ENCODE measurements at places on chromosomes 5 and 9.

GRCh38 chr5:96016216-96016615 lies 54.6 kb upstream of the ELL2 start:
- DNase-seq, result no peak

DNA sequence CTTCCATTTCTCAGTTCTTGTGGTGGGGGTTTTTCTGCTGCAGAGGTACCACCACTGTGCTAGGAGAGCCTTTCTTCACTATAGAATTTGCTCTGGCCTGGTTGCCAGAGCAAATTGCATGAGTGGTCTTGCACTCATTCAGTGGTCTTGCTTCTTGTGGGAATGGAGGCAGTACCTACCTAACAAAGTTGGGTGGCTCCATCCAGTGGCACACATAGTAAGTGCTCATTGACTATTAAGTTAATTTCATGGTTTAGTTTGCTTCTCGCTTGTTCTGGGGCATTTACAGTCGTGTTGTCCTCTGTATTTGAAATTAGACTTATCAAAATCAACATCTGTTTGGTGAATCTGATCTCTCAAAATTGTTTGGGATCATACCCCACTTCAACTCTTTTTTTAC lies 23.0 kb downstream of the SLC28A3 start:
- DNase-seq, result no peak

DNA sequence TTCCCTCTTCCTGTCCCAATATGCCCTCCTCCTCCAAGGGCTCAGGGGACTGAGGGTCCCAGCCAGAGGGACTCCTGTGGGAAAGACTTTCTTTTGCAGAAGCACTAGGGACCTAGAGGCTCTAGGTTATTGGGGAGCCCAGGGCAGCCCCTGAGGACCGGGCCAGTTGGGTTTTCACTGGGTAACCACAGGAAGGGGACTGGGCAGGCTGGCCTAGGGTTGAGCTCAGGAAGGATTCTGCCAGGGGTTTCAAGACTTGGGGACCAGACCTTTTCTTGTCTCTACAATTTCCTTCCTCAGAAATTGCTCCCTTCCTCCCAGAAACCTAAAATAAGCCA lies 24.4 kb upstream of the HMCN2 start:
- no peak for DNase-seq

- DNase-seq, result peak; percentile 74
Measured at GRCh38 chr9:2465921-2466460, 155.6 kb upstream of the VLDLR start.

DNA sequence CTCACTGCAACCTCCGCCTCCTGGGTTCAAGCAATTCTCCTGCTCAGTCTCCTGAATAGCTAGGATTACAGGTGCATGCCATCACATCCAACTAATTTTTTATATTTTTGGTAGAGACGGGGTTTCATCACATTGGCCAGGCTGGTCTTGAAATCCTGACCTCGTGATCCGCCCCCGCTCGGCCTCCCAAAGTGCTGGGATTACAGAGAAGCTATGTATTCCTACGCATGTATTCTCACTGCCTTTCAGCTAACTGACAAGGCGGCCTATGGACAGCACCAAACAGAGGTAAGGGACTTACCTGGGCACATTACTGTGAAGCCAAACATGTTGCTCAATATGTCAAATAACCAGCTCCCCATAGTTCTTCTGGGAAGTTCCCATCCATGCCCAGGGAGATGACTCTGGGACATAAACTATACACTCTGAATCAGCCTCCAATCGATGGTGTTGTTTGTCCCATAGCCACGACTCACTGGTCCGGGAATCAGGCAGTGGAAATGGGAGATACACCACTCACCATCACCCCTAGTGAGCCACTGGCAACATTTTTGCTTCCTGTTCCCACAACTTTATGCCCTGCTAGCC lies 114.6 kb downstream of the SYK start:
- no peak for DNase-seq

DNA sequence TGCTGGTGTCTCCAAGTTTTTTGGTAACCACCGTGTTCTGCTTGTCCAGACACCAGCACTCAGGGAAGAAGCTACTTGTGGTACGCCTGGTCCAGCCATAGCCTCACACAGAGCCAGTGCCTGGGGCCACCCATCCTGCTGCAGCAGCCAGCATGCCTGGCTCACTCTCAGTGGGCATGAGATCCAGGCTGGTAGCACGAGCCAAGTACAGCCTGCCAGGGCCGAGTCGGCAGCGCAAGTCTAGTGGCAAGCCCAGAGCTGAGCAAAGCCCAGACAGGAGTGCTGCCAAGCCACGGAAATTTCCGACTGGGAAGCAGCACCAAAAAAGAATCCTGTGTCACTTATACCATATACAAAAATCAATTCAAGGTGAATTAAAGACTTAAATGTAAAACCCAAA lies 36.3 kb upstream of the FBXL17 start:
- no peak for DNase-seq

- no peak for DNase-seq
Measured at GRCh38 chr5:10632110-10632761, 68.4 kb downstream of the ANKRD33B start.

GRCh38 chr5:149423794-149424268 lies 44.7 kb upstream of the IL17B start:
- DNase-seq, result no peak

DNA sequence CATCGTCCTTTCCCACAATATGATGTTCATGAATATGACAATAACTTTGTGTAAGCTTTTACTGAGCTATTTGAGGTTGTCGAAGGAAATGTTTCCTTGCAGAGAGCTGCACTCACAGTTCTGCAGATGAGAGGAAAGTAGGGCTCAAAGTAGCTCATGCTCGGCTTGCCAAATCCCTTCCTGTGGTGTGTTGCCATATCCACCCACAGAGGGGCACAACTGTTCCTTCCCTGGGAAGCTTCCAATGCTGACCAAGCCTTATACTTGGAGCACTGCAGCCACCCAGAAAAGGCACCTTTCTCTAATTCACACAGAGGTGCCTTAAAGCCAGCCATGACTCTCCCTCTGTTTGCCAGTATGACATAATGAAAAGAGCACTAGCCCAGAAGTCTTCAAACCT lies 390.3 kb downstream of the CAAP1 start:
- DNase-seq, result no peak

- DNase-seq, result no peak
Measured at GRCh38 chr9:82491604-82492003, 503.0 kb downstream of the SPATA31D1 start.

DNA sequence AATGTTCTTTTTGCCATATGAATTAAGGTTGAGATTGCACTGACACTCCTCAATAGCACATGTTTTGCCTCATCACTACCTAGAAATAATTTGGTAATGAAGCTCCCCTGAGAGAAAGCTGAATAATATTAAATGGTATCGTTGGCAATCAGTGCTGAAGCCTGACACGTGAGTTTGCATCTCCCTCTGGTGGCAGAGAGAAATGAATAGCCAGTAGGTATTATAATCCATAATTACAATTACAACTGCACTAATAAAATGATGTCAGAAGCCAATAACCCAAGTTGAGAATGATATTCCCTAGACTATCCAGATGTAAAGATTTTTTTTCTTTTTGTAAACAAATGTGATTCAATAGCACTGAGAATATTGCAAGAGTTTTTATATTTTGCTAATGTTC lies 700.3 kb downstream of the PTPRD start:
- DNase-seq, result no peak
